ENCODE measurements at places on chromosomes 4 and X.

DNA sequence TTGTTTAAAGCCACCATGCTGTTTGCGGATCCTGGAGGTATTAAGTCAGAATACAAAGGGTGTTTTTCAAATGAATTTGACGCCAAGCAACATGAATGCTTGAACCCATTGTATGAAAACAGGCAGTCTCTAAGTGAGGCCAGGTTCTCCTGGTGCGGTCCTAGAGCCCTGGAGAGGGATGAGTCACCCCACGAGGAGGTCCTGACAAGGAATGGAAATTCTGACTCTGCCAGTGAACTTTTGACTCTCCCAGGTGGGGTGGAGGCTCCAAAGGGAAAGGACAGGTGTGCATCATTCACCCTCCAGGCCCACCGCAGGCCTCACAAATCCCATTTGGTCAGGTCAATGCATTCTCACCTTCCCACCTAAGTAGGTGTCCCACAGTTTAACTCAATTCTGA lies 1.5 kb downstream of the TRIM2 start:
- DNase-seq, result no peak

- no peak for DNase-seq
These were observed 105.3 kb downstream of the KDR start for GRCh38 chr4:55020131-55020530.

- no peak for DNase-seq
These were observed 1455.9 kb downstream of the ADGRL3 start for GRCh38 chr4:62656006-62656405.

GRCh38 chrX:66009231-66009845 lies 30.5 kb downstream of the VSIG4 start:
- no peak for DNase-seq

- peak; percentile 88 for DNase-seq
These were observed 19.1 kb downstream of the SH3BP2 start for GRCh38 chr4:2811830-2812611.

DNA sequence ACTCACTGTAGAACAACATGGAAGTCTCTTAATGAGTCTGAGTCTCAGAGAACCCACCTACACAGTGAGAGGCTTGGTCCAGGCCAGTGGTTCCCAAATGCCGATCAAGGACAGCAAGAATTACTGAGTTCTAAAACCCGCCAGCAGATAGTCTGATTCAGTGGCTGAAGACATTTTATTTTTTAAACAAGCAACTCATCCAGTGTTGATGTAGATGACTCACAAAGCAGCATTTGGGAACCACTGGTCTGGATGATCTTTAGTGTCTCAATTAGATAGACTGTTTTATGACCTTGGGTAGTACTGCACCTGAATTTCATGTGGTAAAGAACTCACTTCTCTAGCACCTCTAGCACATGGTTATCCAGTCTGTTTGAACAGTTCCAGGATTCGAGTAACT lies 193.6 kb downstream of the FBXW7 start:
- no peak for DNase-seq

- no peak for DNase-seq
These were observed 65.7 kb upstream of the EXOC1L start for GRCh38 chr4:55753856-55754255.

DNA sequence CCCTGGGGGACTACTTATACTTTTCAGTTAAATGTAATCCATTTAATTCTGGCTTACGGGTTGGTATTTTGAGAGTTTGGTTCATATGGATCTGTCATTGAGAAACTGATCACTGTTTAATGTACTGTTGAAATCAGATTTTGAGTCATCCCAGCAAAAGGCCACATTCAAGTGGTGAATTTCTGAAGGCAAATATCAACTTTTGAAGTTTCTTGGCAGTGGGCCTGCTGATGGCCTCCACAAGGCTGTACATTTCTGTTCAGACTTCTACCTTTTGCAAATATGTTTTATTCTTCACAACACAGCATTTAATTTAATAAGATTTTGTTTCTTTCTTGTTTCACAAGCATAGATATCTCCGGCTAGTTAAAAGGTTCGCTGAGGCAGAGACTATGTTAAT lies 138.7 kb downstream of the PDGFC start:
- DNase-seq, result no peak

- DNase-seq, result no peak
These were observed 287.9 kb upstream of the NOCT start for GRCh38 chr4:138727731-138728130.

GRCh38 chr4:31146366-31146765 lies 426.2 kb downstream of the PCDH7 start:
- DNase-seq, result no peak

DNA sequence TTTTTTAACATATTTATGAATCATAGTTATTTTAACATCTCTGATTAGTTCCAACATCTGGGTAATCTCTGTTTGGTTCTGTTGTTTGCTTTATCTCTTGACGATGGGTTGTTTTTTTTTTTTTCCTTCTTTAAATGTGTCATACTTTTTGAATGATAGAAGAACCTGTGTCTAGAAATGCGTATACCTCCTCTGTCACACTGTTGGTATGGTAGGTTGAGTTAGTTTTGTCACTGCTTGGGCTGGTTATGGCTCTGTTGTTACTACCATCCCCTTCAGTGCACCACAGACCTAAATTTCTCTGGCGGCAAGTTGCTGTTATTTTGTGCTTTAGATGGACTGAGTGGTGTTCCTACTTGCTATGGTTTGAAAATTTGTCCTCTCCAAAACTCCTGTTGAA lies 16.8 kb downstream of the STIM2 start:
- DNase-seq, result no peak

DNA sequence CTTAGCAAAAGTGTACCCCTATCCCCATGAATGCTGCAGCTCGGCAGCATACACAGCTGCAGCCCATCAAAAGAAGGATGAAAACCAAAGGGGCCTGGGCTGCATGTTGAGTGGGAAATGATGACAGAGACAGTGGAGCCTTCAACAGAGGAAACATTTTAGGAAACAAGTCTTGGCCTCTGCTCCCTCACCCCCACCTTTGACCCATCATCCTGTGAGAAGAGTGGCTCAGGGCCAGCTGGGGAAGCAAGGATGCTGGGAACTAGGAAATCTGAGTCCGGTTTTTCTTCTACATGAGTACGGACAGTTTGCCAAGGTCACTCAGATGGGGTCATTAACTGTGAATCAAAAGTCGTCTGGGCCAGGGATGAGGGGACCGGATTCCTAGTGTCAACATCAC lies 37.2 kb downstream of the IDS start:
- DNase-seq, result no peak

GRCh38 chr4:38752941-38753806 lies 29.6 kb downstream of the TLR10 start:
- no peak for DNase-seq

GRCh38 chr4:1712216-1713002 lies at the start of gene SLBP:
SLBP (minus strand) TSS chr4:1712319; CDS start chr4:1712188, 131 bp downstream.
- DNase-seq, result peak; percentile 95

- DNase-seq, result no peak
These were observed 1533.5 kb upstream of the ADGRL3 start for GRCh38 chr4:59666645-59667044.

DNA sequence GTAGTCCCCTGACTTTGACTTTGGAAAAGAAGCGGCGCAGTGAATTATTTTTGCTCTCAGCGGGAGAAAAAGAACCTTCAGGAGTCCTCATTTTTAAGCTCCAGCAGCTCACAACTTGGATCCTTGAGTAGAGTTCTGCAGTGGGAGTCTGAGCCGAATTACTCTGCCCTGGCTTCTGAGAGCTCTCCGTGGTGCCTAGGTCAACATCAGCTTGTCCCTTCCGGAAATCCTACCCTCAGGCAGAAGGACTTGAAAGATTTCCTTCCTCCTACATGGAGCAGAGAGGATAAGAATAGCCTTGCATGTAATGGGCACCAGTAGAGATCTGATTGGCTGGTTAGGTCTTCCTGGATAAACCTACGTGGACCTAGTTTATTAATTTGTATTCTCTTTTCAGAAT lies 549.7 kb upstream of the TENM3 start:
- no peak for DNase-seq

- DNase-seq, result no peak
These were observed 313.0 kb downstream of the DCTD start for GRCh38 chr4:182604161-182604622.

GRCh38 chrX:100673397-100673953 lies 29.5 kb downstream of the SRPX2 start:
- DNase-seq, result no peak

DNA sequence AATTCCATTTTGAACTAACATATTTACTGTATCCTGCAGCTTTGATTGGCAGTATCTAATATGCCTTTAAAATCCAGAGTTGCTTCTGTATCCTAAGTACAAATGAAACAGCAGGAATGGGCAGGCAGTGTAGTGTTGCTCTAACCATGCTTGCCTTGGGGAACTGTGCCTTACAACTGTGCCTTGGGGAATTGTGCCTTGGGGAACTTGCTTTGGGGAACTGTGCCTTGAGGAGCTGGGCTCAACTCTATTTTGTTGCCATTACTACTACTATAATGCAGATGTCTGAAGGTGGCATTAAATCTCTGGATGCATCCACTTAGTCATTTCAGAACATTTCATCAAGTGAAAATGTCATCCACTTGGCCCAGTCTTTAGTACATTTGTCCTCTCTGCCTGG lies 6.9 kb downstream of the CXCL3 start:
- DNase-seq, result no peak

- no peak for DNase-seq
These were observed 1.4 kb downstream of the MID1 start for GRCh38 chrX:10618961-10619360.

DNA sequence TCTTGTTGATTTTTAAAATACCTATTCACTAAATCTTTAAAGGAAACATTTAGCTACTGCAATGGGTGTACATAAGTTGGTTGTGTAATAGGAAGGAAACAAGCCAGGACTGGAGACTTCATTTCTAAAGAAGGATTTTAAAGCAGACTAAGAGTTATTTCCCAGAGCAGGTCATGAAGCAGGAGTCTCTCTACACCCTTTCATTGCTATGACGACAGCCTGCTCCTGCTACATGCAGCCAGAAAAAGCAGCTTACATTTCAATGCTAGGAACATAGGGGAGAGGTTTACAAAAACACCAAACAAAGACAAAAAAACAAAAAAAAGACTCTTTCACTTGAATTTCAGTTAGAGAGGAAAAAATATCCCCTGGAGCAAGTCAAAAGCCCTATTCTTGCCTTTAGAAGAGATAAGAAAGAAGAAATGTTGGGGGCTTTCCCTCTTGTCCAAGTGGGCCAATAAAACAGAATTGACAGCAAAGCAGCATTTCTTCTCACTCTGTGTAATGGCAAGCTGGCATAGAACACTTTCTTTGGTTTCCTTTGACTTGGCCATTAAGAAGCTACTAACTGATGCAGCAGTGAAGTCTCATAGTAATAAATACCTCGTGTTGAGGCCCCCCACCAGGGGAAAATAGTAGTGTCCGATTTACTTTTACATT lies 3.4 kb downstream of the SPARCL1 start:
- no peak for DNase-seq

DNA sequence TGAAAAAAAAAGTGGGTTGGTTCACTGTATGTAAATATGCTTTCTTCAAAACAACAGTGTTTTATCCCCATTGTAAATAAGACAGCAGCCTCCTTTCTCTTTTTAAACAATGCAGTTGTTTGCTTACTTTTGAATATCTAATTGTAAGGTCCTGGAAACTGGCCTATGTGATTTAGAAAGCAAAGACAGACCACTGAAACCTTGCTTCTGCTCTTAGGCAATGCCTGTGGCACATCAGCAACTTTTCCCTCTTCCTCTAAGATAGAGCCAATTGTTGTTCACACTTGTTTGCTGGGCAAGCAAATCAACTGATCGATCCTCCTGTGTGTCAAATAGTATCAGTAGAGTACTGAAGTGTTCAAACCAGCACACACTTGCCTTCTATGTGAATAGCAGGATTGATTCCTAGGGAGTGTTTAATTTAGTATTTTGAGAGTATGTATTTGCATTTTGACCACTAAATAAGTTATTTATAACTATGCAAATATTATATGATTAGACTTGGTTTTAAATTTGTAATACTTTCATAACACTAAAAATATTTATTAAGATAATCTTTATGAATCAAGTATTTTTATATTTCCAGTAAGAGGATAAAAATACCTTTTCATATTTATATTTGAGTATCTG lies 55.4 kb upstream of the GRPR start:
- DNase-seq, result no peak

DNA sequence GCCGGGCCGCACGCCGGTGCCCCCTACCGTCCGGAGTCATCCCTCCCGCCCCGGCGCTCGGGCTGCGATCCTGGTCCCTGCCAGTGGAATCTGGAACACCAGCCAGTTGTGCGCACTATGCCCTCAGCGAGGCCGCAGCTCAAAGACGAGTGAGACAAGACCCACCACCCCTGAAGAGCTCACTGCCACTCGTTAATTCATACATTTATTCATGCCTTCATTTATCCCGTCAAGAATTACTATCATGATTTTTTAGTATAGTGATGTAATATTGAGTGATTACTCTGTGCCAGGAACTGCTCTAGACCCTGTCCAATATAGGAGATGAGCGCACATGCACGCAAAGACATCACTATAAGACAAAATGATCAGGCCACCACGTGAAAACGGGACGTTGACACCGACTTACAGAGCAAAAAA lies 247 bp upstream of the PPA2 start:
- no peak for DNase-seq

GRCh38 chr4:173415885-173416653 lies 17.2 kb upstream of the SCRG1 start:
- DNase-seq, result no peak

GRCh38 chr4:46329118-46329976 lies 60.6 kb downstream of the GABRA2 start:
- DNase-seq, result no peak

- DNase-seq, result no peak
These were observed 159.3 kb downstream of the FAM47B start for GRCh38 chrX:35101901-35102300.

- no peak for DNase-seq
These were observed 80.8 kb downstream of the FAM13A start for GRCh38 chr4:88975958-88976774.

DNA sequence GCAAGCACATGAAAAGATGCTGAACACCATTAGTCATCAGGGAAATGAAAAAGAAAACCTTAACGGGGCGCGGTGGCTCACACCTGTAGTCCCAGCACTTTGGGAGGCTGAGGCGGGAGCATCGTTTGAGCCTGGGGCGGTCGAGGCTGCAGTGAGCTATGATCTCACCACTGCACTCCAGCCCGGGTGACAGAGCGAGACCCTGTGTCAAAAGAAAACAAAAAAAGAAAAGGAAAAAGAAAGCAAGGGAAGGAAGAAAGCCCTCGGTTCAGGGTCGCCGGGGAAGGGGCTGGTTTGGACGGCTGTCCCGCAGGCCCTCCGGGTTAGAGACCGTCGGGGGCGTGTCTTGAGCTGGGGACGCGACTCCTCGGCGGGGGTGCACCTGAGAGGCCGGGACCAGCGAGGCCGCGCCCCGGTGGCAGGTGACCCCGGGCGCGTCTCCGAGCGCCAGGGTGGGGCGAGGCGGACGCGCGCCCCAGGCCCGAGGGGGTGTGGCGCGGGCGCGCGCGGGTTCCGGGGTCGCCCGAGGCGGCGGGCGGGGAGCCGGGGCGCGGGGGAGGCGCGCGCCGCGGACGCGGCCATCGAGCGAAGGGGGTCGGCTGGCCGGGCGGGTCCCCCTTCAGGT lies 478 bp upstream of the PLXNA3 start:
- DNase-seq, result peak; percentile 58

DNA sequence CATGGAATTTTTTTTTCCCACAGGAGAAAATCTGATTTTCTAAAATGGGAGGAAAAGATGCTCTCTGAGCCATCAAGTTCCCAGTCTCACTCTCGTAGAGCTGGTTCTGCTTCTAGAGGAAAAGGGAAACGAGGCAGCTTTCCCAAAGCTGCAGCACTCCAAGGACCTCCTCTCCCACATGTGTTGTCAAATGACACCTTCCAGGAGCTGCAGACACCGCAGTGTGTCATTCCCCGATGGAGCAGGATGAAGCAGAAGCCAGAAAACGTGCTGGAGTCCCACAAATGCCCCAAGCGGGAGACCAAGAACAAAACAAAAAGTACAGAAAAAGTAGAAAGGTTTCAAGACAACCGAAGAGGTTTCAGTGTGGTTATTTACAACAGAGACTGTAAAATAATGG lies 348.1 kb downstream of the ARHGAP10 start:
- DNase-seq, result no peak

All from GM19239 (cell line).